ENCODE measurements at places on chromosomes 3 and 15. TPM values are rescaled to one million over a fixed set of nuclear protein-coding genes. Genes with fewer than 3 reads are reported as not detected.

HDAC11 gene
- 7.8 TPM for total RNA-seq

IQSEC1 gene
- 23.4 TPM for total RNA-seq

MYRIP gene
- total RNA-seq, result 17.2 TPM

SPINK8 gene
- total RNA-seq, result not detected

RAB5A gene
- total RNA-seq, result 119 TPM

ASB14 gene
- total RNA-seq, result not detected

PLA2G4D gene
- total RNA-seq, result not detected

SPATA12 gene
- total RNA-seq, result 0.33 TPM

SLC28A1 gene
- total RNA-seq, result not detected

CKMT1B gene
- not detected for total RNA-seq

TERC gene
- 245 TPM for total RNA-seq

CA12 gene
- total RNA-seq, result 1.2 TPM

RPS17 gene
- total RNA-seq, result 1,443 TPM

BCL2A1 gene
- 1.4 TPM for total RNA-seq

CD80 gene
- total RNA-seq, result not detected

LAMB2 gene
- 255 TPM for total RNA-seq

HLTF gene
- 22.1 TPM for total RNA-seq

LMAN1L gene
- not detected for total RNA-seq

LYZL4 gene
- not detected for total RNA-seq

RCCD1 gene
- total RNA-seq, result 7.8 TPM

CAMK1 gene
- 25.2 TPM for total RNA-seq

SLC38A3 gene
- not detected for total RNA-seq

SNX1 gene
- 48.3 TPM for total RNA-seq

PIERCE2 gene
- 0.38 TPM for total RNA-seq

CIB2 gene
- 2.9 TPM for total RNA-seq

ETV5 gene
- total RNA-seq, result 55.9 TPM

HEG1 gene
- 50.8 TPM for total RNA-seq

SNX22 gene
- total RNA-seq, result 0.57 TPM

IQCF5 gene
- not detected for total RNA-seq

ROPN1 gene
- not detected for total RNA-seq

BCL6 gene
- 8.0 TPM for total RNA-seq

DNAH12 gene
- under 0.01 TPM for total RNA-seq

SEMA6D gene
- total RNA-seq, result 8.7 TPM

TGM4 gene
- 0.33 TPM for total RNA-seq

FOXL2NB gene
- total RNA-seq, result not detected

EPHA6 gene
- 0.48 TPM for total RNA-seq

PIF1 gene
- 8.5 TPM for total RNA-seq

MNS1 gene
- 0.48 TPM for total RNA-seq

TLR9 gene
- under 0.01 TPM for total RNA-seq

LRRC58 gene
- 19.6 TPM for total RNA-seq

ADAMTS9 gene
- 54.9 TPM for total RNA-seq

CPEB1 gene
- not detected for total RNA-seq

HIGD2B gene
- not detected for total RNA-seq

CMTM6 gene
- total RNA-seq, result 106 TPM

RAD51 gene
- total RNA-seq, result 4.8 TPM

GASK1A gene
- 0.10 TPM for total RNA-seq

Measured in vein endothelial cell (primary cell).